ENCODE measurements at places on chromosomes 3 and 15.

- DNase-seq: no peak
These were observed 261.3 kb upstream of the MEIS2 start for GRCh38 chr15:37361621-37362020.

DNA sequence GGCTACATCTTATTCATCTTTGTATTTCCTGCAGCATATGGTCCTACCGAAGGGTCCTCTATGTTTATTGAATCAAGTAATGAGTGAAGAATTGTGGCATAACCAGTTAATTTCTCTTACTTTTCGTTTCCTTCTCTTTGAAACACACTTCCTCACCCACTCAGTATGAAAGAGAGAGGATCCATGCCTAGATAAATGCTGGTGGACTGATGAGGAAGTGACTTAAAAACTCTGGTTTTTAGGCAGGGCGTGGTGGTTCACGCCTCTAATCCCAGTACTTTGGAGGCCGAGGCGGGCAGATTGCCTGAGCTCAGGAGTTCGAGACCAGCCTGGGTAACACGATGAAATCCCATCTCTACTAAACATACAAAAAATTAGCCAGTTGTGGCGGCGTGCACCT lies 2.2 kb upstream of the MB21D2 start:
- no peak for DNase-seq

- DNase-seq: no peak
These were observed 9.3 kb downstream of the VIPR1 start for GRCh38 chr3:42511736-42512135.

DNA sequence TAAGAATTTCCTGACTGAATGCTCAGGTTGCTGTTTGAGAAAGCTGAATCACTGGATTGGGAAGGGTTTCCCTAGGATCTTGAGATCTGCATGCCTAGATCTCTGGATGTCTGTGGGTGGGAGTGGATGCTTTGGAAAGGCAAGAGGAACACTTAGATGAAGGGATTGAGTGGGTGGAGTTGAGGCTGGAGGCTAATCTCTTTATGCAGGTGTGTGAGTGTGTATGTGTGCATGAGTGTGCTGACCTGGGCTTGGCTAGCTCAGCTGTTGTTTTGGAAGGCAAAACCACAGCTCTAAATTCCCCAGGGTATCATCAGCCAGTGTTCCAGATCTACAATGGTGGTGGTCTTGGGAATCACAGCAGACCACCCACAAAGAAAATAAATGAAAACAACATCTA lies 60.5 kb downstream of the CLDN1 start:
- DNase-seq: no peak

GRCh38 chr15:93300796-93301195 lies 211.8 kb upstream of the RGMA start:
- no peak for DNase-seq

GRCh38 chr15:34853001-34853758 lies 57.8 kb upstream of the ACTC1 start:
- DNase-seq: no peak

GRCh38 chr15:88476635-88477060 lies 9.1 kb downstream of the MRPS11 start:
- no peak for DNase-seq

DNA sequence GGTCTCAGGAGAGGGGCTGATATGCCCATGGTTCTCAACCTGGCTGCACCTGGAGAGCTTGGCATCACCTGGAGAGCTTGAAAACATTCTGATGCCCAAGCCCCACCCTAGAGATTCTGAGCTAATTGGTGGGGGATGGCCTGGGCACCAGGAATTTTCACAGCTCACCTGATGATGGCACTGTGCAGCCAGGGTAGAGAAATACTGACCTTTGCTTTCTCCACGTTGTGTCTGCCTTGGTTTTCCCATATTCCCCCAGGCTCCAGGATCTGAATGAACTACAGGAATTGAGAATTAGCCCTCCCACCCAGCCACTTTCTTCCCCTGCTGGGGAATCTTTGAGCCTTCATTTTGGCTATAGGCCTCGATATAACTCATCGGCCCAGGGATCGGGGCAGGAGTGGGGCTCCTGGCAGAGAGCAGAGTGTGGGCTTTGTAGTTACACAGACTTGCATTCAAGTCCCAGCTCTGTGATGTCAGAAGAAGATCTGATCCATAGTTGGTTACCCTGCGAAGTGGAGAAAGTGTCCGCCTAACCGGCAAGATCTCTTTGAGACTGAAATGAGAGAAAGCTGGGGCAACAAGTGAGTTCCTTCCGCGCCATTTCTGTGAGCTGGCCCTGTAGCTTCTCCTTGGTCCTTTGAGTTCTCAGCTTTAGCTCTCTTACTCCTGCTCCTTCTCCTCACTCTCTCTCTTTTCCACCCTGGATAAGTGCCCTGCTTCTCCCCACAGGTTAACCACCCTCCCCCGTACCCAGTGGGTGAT lies 33.1 kb upstream of the UBE2Q2 start:
- no peak for DNase-seq

DNA sequence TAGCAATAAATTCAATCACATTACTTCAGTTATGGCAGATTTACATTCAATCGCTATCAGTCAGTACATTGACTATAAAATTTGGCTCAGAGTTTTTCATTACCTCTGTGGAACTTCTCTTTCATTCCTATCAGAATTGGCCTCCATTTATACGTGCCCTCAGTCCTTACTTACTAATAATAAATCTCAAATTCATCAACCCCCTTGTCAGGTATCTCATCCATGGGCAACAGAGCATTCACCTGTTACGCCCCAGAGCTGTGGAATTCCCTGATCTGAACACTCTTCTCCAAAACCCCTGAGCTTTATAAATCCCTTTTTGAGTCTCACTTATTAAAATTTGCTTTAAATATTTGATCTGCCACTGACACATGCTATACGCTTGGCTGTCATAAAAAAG lies 492.9 kb downstream of the GBE1 start:
- no peak for DNase-seq

DNA sequence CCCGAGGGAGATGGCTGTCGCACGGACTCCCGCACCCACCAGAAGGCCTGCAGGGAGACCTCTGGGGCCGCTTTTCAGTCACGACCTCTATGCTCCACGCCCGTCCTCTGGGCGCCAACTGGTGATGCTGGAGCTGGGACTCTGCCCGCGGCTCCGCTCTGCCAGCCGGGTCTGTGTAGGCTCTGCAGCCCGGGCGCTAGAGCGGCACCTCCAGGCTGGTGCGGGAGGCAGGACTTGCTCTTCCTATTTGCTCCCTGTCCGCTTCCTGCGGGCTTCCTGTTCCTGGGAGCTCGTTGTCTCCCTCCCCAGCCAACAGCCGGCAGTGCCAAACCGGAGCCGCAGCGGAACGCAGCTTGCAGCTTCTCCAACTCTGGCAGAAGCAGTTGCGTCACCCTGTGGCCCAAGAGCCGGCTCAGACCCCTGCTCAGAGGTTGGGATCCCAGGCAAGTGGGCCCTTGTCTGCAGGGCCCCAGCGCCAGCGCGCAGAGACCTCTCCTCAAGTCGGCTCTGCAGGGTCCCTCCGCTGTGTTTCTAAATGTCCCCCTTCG lies 285.9 kb downstream of the XXYLT1 start:
- DNase-seq: no peak

DNA sequence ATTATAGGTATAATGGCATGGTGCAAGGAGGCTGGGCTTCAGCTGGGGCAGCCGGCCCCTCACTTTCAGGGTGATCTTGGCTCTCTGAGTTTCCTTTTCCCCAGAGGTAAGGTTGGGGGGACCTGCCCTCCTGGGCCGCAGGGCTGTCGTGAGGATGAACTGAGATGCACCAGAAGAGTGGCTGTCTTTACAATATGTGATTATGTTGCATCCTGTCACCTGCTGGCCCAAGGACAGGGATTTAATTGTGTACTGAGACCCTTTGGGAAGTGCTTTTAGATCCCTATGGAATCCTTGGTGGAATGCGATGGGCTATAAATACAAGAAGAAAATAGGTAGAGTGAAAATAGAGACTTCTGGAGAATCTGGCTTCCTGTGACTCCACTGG lies 22.1 kb downstream of the ANAPC13 start:
- DNase-seq: no peak

GRCh38 chr3:146124126-146124801 lies 36.7 kb downstream of the PLOD2 start:
- DNase-seq: no peak

- no peak for DNase-seq
These were observed 1.3 kb upstream of the PIGZ start for GRCh38 chr3:196969660-196970546.

DNA sequence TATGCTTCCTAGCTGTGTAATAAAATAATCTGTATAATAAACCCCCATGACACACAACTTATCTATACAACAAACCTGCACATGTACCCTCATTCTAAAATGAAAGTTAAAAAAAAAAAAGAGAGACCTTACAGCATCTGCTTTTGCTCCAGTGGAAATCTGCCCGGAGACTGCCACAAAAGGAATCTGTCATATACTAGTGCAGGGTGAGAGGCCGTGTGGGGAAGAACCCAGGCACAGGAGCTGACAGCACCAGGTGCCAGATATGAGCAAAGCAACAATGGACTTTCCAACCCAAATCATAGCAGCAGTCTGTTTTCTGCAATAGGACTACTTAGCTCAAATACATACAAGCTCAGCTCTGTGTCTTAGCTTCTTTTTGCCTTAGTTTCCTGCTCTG lies 346.5 kb downstream of the ROBO1 start:
- no peak for DNase-seq

GRCh38 chr15:99123713-99124451 lies 19.0 kb downstream of the SYNM start:
- no peak for DNase-seq

DNA sequence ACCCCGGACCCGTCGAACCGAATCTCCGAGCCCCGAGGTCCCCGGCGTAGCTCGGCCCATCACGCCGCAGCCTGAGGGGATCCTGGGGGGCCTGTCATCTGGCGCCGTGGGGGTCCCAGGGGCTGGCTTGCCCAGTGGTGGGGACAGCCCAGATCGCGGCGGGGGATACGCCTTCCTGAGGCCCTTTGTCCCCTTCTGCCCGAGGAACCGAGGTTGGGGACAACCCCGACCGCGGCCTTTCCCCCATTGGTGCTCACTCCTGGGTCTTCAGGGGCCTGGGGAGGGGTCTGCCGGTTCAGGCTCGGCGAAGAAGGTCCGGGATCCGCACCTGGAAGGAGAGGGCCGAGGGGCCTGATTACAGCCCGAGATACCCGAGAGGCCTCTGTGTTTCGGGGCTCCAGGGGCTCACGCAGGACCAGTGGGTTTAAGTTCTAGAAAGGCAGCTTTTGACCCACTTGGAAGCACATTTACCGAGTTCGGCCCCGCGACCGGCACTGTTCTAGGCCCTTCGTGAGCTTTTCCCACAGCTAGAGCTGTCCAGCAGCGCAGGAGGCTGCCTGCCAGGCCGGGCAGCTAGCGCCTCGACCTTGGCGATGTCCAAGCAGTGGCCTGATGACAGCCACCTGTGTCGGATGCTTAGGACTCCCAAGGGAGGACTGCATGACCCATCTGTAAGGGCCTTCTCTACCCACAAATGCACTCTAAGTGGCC lies 504 bp downstream of the ABHD2 start:
- no peak for DNase-seq

GRCh38 chr3:180278583-180279188 lies 241.9 kb upstream of the PEX5L start:
- DNase-seq: no peak

DNA sequence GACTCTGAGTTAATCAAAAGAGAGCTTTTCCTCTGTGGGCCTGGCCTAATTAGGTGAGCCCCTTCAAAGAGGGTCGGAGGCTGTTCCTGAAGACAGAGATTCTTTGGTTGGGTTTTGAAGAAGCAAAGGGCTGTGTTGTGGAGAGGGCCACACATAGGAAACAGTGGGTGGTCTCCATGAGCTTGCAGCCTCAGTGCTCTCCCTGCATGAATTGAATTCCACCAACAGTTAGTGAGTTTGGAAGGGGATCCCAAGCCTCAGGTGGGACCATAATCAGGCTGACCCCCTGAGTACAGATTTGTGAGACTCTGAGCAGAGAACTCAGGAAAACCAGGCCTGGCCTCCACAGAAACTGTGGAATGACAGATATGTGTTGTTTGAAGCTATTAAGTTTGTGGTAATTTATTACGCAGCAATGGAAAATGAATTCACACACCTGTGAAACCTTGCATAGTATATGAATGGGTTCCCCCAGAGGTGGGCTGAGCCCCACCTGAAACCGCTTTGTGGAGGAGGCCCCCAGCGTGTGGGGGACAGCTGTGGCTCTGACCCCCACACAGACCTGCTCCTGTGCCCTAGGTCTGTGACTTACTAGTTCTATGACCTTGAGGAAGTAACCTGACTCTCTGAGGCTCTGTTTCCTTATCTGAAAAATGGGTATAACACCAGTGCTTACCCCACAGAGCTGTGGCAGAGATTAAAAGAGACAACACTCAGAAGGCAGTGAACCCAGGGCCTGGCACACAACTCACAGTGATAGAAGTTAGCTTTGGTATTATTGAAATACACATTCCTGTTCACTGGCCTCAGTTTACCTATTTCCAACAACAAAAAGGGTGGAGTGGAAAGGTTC lies 431.3 kb downstream of the FOXP1 start:
- no peak for DNase-seq

DNA sequence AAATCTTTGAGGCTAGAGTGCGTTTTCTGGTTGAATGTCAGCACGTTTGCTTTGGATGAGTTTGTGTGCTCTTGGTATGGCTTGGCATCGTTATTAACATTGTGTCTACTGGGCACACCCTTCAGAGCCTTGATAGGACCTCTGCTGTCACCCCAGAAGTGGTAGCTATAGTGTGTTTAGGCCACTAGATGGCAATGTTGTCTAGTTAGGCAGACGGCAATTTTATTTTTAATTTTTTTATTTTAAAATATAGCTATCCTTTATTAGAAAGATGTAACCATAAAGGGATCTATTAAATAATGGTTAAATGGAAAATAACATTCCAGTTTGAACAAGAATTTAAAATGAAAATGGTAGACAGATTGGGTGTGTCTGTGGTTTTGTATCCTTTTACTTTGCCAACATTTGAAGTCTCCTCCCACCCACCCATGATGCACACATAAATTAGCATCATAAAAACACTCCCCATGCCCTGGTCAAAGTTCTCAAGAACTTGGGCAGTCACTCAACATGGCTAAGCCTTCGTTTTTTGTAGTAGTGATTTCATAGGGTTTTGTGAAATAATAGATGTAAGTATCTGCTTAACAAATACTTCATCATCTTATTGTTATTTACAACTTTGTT lies 200.7 kb downstream of the KCNH8 start:
- DNase-seq: no peak

DNA sequence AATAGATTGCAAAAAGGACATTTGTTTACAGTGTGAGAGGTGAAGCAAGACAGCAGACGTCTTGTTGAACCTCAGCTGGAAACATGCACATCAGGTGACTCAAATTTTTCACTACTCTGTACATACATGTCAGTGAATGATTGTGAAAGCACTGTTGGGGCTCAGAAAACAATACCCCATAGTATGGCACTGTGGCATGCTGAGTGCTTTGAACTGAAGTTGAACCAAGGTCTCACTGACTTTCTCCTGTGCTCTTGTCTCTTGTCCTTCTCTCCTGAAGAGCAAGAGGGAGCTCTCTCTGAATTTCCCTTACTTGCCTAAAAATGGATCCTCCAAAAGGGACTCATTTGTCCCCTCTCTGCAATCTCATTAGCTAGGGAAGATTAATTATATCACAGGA lies 24.5 kb upstream of the NEDD4 start:
- no peak for DNase-seq
